Gastrocnemius medialis (tissue), 4 donors: ENCODE measurements at places on chromosomes 7 and 10.

GRCh38 chr7:31307972-31308371 lies 32.6 kb downstream of the NEUROD6 start:
- no peak for DNase-seq

- DNase-seq = no peak
Observed at GRCh38 chr7:20035279-20035875, 181.8 kb downstream of the MACC1 start.

DNA sequence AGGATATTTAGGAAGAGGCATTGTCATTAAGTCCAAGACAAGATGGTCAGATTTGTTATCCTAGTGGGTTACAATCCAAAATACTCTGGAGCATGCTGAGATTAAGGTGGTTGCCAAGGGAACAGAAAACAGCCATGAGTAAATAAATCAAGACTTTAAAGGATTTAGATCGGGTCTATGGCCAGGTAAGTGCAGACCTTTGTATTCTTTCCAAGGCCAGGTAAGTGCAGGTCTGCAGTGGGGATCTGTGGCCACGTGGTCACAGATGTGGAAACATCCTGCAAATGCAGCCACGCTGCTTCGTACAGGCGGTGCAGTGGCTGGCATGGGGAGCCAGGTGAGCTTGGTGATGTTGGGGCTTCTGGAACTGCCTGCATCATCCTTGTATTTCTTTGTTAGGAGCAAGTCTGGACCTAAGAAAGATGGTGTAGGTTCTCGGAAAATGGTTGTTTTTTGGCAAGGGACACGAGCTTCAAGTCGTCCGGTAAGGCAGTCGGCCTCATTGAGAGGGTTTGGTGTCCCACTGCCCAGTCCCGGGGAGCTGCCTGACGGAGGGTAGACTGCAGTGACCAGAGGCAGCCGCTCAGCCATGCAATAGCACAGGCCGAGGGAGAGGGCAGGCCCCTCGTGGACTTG lies 21.8 kb downstream of the ZNF775 start:
- DNase-seq = no peak

GRCh38 chr10:106661767-106662140 lies 502.8 kb downstream of the SORCS1 start:
- no peak for DNase-seq

DNA sequence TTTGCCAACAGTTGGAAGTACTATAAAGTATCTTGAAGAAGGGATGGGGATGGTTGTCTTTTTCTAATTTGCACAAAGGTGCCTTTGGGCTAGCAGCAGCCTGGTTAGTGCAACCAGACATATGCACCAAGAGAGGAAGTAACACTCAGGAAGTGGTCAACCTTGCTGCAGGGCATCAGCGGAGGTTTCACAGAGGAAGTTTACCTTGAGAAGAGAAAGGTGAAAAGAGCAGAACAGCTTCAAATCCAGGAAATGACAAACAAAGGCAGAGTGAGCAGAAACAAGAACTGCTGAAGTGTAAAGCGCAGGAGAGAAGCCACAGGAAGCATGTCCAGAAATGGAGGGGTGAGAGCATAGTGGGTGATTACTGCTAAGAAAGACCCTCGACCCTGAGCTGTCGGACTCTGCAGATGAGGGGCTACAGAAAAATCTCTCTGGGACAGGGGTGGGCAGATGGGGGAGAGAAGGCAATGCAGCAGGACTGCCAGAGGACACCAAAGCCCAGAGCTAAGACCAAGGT lies 66.9 kb downstream of the STK17A start:
- DNase-seq = no peak

DNA sequence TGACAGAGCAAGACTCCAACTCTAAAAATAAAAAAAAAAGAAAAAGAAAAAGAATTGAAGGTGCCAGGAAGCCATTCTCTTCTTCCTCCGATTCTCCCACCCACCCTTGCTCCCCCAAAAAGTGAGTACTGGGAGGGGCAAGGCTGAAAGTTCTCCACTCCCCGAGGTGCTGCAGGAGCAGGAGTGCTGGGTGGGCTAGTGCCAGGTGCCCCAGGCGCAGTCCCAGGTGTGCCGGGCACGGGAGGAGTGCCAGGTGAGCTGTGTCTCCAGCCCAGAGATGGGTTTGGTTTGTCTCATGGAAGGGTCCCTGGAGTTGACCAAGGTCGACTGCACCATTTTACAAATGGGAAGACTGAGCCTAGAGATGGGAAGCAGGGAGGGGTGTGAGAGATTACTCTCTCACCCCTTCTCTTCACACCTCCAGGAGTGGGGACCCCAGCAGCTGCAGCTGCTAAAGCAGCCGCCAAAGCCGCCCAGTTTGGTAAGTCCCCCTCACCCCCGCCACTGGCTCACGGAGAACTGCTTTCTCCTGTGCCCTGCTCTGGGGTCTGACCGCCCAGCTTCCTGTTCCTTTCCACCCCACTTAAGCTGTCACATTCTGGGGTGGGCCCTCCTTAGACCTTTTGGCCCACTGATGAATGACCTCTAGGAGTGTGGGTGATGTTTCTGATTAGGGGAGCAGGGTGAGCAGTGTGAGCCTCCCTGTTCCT lies 26.2 kb upstream of the LIMK1 start:
- no peak for DNase-seq

DNA sequence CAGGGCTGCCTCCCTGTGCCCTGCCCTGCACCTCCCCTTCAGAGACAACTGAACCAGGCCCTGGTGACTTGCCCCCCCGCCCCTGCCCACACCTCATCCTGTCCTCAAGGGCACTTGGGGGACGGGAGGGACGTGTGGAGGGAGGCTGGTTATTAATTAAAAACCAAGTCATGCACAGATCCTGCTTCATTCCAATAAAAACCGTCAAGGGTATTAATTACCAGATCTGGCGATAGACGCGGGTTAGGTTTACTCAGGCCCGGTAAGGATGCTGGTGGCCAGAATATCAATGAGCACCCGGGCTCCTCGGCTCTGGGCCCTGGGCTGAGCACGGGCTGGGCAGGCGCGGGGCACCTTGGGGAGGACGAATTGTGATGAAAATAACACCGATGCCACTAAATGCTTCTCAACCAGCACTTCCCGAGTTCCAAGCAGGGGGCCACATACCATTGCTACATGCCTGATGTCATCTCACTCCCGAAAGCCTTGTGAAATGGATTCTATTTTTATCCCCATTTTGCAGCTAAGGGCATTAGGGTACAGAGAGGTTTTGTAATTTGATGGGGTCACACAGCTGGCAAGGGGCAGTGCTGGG lies 24.5 kb upstream of the GTF2IRD1 start:
- no peak for DNase-seq

GRCh38 chr7:74544706-74545469 lies 91.2 kb downstream of the GTF2IRD1 start:
- DNase-seq = no peak

GRCh38 chr10:67802767-67803538 lies 35.0 kb downstream of the DNAJC12 start:
- no peak for DNase-seq

GRCh38 chr10:47402641-47403301 lies 18.7 kb upstream of the ZNF488 start:
- DNase-seq = no peak

GRCh38 chr7:43417455-43417854 lies 165.5 kb upstream of the STK17A start:
- no peak for DNase-seq

DNA sequence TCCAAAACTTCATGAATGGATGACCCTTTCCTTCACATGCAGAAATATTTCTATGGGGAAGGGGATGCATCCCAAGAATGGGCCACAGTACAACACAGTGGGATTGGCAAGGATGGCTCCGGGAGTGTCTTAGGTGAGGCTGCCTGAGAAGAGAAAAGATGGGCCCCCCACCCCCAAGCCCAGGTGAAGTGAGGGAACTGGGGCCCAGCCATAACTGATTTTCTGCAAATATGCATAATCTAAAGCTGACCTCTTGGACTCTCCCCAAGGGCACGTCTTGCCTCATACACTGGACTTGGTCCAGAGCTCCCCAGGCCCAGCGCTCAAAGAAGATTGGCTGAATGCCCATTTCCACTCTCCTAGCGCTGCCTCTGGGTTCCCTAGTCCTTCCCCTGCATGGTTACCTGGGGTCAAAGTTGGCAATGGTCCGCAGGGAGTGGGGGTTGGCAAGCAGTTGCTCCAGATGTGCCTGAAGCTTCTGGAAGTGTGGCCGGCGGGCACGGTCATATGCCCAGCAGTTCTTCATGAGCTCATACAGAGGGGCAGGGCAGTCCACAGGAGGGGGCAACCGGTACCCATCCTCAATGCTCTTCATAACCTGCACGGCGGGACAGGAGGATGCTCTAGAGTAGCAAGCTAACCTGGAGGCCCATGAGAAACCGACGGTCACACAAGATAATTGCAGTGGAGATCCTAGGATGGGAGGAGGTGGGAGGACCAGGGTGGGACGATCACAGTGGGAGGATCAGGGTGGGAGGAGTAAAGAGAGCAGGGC lies 12.3 kb downstream of the ZYX start:
- no peak for DNase-seq

GRCh38 chr7:146635205-146636032 lies 518.8 kb downstream of the CNTNAP2 start:
- no peak for DNase-seq

GRCh38 chr10:3892440-3893425 lies 107.7 kb upstream of the KLF6 start:
- no peak for DNase-seq

- DNase-seq = no peak
Observed at GRCh38 chr7:76044375-76044865, 3.4 kb downstream of the STYXL1 start.

DNA sequence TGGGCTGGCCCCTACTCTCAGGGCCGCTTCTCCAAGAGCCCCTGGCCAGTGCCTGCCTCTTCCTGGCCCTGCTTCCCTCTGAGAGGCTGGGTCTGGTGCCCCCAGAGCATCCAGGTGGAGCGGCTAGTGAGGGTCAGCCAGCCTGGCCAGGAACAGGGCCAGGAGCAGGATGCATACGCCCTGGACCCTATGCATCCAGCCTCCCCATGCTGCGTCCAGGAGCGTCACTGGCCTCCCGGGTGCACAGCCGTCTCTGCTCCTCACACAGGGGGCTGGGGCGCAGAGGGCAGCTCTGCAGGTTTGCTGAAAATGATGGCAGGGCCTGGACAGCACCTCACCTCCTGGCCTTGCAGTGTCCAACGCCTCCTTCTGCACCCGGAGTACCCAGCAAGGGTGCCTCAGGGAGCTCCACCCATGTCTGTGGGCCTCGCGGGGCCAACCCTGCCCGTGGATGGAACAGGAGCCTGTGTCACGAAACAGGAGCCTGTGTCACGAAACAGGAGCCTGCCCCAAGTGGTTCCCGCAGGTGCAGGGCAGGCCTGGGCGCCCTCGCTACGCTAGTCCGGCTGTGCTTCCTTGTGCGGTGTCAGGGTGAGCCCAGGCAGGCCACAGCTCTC lies 246.2 kb upstream of the PPP2R2D start:
- no peak for DNase-seq

- no peak for DNase-seq
Observed at GRCh38 chr7:154931906-154932305, 71.0 kb downstream of the PAXIP1 start.

DNA sequence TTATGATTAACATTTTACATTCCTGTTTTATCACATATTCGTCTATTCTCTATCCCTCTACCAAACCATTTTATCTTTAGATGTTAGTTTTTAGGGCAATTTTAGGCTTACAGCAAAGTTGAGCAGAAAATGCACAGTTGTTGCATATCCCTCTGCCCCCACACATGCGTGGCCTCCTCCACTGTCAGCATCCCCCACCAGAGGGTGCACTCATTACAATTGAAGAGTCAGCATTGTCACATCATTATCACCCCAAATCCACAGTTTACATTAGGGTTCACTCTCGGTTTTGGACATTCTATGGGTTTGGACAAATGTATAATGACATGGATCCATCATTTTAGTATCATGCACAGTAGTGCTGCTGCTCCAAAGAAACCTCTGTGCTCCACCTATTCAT lies 86.4 kb downstream of the WDR37 start:
- DNase-seq = no peak

DNA sequence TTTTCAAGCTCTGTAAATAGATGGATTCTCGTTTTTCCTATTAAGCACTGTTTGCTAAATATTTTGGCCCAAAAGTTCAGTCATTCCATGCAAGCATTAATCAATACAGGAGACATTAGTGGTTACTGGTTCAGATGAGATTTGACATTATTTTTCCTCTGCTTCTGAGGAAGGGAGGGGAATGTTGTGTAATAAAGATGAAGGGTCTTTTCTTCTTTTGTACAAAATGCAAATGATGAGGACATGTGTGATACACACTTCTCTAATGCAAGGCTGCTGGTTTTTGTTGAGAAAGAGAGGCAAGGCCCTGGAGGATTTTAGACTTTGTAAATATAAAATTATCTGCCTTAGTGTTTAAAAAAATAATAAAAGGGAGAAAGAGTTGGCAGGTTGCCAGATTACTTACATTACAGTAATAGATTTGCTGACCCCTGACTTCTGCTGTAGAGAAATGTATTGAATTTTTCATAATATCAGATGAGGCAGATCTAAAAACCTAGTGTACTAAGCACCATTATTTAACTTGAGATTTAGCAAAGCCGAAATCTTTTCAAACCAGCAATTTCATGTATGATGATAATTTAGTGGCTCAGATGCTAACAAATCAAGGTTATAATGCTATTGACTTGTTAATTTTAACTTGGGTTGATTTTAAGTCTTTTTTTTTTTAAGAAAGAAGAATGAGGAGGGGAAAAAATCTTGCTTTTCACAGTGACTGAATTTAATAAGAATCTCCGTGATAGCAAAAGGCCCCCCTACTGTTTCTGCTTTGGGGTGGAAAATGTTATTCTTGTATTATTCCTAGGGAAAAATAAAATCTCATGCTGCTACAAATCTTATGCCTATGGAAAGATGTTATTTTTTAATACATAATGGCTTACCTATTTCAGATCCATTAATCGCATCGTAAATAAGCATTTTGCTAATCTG lies 180.1 kb downstream of the ARID5B start:
- DNase-seq = no peak

DNA sequence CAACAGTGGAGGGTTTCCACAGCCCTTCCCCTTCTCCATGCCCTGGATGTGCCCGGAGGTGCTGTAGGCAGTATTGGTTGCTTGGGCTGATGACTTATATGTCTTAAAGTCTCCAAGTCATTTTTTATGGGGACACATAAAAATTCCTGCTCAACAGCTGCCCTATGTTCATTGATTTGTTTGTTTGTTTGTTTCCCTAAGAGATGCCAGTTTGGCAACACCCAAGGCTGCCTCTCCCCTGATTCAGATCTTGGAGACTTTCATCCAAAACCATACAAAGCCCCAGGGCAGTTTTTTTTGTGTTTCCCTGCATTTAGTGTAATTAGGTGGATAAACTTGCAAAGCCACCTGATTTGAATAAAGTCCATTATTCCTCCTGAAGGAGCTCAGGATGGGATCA lies 115.3 kb downstream of the PLPP4 start:
- no peak for DNase-seq

DNA sequence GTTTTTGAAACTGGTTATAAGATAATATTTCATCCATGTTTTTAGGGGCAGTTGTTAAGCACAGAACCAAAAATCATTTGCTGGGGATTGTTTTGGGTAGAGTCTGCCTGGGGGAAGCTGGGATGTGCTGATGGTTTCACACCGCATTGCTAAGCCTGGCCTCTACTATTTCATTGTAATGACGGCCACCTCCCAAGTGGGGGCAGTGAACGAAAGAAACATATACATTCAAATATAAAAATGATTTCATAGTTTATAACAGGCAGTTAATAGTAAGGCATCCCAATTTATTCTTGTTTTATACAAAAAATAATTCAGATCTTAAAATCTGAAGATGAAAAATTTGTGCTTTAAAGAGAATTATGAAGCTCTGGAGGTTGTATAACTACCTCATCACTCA lies 750.8 kb downstream of the REEP3 start:
- no peak for DNase-seq

GRCh38 chr10:61751599-61751998 lies 88.9 kb downstream of the CABCOCO1 start:
- DNase-seq = no peak

- peak; percentile 25 for DNase-seq
Observed at GRCh38 chr7:130154501-130155317, 50.5 kb downstream of the TMEM209 start.

- no peak for DNase-seq
Observed at GRCh38 chr10:110524179-110524858, 26.6 kb downstream of the DUSP5 start.
